Omental fat pad (tissue), 4 donors: ENCODE measurements at places on chromosomes 13 and 19. TPM values are rescaled to one million over a fixed set of nuclear protein-coding genes. Genes with fewer than 3 reads are reported as not detected.

CDX2 gene
- not detected for total RNA-seq

CCDC169 gene
- total RNA-seq = 0.36 TPM

SOX21 gene
- not detected for total RNA-seq

GRCh38 chr13:28750187-28751045 is 31.6 kb upstream of the SLC46A3 start:
- DNase-seq = no peak

GRCh38 chr13:26299168-26299750 is 45.3 kb downstream of the CDK8 start:
- no peak for DNase-seq

GRCh38 chr13:95643571-95643935 is 953 bp downstream of the DZIP1 start:
- DNase-seq = no peak

FPR3 gene
- 50.0 TPM for total RNA-seq

DNA sequence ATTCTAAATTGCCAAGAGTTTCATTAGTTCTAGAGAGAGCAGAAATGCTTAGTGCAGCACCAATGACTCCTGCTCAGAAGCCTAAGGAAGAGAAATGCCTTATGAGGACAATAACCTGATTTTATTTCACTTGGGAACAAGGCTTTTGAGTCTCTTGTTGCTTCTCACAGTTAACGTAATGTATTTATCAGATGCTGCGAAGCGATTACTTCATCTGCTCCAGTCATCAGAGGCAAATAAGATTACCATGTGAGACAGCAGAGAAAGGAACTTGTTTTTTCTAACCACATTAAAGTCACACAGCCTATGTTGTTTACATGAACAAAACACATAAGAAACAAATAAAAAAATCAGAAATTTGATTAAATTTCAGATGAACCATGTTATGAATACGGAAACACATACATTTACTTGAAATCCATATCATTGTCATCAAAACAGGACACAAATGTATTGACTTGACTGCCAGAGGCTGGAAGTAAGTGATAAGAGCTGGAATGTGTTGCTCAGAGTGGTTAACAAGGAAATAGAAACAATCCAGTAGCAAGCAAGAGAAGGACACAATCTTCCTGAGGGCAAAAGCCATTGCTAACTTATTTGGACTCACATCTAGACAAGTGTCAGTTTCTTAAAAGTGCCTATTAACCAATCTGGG is 147.3 kb downstream of the LHFPL6 start:
- no peak for DNase-seq

DNA sequence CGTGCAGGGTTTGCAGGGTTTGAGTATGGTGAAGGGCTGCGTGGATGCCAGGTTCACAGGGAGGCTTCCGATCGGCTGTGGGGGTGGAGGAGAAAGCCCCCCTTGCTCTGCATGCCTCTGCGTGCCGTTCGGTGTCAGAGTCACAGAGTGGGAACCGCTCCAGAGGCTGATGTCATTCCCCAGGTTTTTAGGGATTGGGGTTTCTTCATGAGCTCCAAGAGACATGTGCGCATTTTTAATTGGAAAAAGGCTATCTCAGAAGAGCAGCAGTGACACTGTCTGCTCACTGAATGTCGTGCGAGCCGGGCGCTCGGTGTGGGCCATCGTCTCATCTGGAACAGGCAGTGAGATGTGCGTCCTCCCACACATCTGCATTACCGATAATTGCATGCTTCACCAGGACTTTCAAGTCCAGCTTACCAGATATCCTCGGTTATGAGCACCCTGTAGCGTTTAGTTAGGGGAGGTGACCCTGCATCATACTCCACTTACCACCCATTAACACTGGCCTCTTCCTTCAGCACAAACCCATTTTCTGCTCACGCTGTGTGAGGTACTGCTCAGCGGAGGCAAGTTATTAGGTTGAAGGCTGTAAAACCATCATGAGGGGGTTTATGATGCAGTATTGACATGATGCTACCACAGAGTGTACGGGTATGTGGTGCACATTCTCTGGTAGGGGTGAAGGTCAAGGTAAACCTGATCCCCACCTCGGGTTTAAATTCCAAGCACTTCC is 1.7 kb downstream of the MCF2L start:
- DNase-seq = no peak

- no peak for DNase-seq
These were observed 143.6 kb upstream of the RNF113B start for GRCh38 chr13:98320561-98321105.

VAV1 gene
- 15.0 TPM for total RNA-seq

DLEU7 gene
- total RNA-seq = not detected

NCAN gene
- not detected for total RNA-seq

- no peak for DNase-seq
These were observed 1.5 kb downstream of the KCNN4 start for GRCh38 chr19:43779147-43779819.

DEDD2 gene
- 37.2 TPM for total RNA-seq

DNA sequence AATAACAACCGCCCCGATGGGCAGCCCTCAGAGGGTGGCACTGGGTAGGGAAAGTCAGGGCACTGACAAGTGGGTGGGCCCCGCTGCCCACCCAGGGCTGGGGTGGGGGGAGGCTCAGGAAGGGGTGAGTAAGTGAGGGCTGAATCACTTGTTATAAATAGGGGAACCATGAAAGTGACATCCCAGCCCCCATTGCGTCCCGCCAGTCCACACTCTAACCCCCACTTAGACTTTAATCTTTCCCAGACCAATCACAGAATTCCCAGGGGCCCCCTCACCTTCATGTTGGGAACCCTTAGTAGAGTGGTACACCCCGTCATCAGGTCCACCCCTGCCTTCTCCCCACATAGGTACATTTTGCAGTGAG is 37.0 kb upstream of the NANOS3 start:
- DNase-seq = no peak

GRCh38 chr19:17555480-17555928 is at the start of gene COLGALT1:
COLGALT1 (plus strand) TSS chr19:17555649; CDS start chr19:17555714, 65 bp downstream.
- DNase-seq = peak; percentile 100

- no peak for DNase-seq
These were observed 23.1 kb downstream of the KLF2 start for GRCh38 chr19:16347706-16348105.

DNA sequence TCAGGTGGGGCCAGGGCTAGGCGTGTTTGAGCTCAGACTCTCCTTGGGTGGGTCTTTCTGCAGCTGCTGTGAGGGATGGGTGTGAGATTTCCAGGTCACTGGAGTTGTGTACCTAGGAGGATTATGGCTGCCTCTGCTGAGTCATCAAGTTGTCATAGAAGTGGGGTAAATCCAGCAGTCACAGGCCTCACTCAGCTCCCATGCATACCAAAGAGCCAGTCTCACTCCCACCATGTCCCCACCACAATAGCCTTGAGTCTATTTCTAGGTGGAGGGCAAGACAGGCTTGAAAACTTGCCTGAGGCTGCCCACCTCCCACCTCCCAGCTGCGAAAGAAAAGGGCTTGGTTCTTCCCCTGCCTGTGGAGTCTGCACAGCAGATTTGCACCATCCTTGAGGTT is 194.0 kb upstream of the PCDH17 start:
- DNase-seq = no peak

GRCh38 chr13:21385710-21386109 is 73.4 kb downstream of the ZDHHC20 start:
- DNase-seq = no peak

GGN gene
- not detected for total RNA-seq

ZNF541 gene
- 1.2 TPM for total RNA-seq

DNA sequence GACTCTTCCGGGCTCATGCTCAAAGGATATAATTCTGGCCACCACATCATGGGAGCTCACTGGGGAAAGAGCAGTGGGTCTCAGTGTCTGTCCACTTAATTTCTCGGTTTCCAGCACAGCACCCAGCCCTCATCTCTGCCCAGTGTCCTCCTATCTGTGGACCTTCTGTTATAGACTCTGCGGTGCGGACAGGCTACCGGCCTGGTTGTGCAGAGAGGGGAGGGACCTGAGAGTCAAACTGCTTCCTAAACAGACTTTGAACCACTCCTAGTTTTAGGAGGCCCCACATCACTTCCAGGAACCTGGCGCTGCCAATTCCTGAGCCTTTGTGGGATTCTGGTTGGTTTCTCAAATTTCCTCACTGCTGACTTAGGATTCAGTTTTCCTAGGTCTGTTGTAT is 59.8 kb upstream of the MED4 start:
- DNase-seq = no peak

GRCh38 chr19:47615230-47615629 is 6.3 kb downstream of the BICRA start:
- DNase-seq = no peak

- no peak for DNase-seq
These were observed 26.3 kb upstream of the ZNF492 start for GRCh38 chr19:22607653-22608430.

TSSK6 gene
- total RNA-seq = 1.3 TPM

DNA sequence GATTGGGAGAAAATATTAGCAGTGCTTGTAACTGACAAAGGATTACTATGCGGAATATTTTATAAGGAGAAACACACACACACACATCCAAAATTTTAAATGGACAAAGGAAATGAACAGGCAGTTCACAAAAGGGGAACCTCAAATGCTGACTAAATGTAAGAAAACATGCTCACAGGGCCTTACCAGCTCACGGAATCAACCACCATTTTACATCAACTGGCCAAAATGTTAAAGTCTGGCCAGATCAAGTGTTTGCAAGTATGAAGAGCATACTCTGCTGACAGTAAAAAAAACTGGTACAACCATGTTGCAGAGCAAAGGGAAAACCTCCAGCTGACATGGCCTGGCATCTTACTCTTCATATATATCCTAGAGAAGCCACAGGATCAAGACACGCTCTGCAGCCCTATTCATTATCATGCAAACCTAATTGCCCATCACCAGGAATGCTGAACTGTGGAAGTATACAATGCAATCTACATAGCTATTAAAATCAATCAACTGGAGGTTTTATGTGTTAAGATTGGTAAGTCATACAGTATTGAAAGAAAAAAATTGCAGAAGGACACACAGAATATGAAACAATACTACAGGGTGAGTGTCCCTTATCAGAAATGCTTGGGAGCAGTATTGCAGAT is 124.4 kb downstream of the RNF17 start:
- DNase-seq = no peak

DNA sequence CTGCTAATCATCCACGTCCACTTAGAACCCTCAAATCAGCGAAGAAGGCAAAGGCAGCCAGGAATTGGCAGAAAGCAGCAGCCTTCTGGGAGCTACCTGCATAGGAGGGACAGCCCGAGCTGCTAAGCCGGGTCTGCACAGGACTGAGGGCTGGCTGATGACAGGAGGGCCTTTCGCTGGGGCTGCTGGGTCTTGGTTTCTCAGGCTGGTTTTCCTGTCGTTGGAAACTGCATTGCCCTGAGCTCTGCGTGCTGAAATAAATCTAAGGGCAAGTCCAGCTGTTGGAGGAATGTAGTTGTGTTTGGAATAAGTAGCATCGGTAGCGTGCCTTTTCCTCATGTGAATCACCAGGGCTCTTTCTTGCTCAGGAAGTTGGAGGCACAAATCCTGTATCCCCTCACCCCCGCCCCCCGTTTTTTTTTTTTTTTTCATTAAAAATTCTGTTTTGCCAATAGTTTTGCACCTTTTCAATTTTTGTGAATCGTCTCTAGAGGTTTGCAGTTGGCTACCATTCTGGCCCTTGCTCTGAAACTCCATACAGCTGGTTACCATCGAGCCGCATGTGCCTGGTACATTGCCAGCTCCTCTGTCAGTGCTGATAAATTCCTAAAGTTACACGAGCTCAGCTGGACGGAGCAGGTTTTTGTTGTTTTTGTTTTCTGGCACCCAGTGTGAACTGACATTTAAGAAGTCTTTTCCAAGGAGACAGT is 193.9 kb upstream of the RNF113B start:
- no peak for DNase-seq

- no peak for DNase-seq
These were observed 8.6 kb downstream of the COX6B1 start for GRCh38 chr19:35656700-35657099.

DNA sequence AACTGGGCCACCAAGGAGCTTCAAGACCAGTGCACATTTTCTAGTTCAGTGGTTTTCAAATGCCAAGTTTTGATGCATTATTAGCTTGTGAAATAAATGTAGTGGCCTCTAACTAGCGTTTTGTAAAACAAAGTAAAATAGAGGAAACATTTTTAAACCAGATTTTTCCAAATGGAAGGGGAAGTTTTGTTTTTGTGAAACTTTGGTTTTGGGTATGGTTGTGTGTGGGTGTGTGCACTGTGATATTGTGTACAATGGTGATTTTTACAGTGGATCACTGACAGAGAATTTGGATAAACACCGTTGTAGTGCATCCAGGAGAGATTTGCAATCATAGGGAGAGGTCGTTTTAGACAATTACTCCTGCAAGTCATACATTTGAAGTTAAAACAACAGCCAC is 108.9 kb downstream of the SLC7A1 start:
- no peak for DNase-seq

MUC16 gene
- total RNA-seq = 126 TPM

FFAR2 gene
- total RNA-seq = 0.46 TPM

REEP6 gene
- total RNA-seq = 1.6 TPM

SHD gene
- 0.19 TPM for total RNA-seq

DNA sequence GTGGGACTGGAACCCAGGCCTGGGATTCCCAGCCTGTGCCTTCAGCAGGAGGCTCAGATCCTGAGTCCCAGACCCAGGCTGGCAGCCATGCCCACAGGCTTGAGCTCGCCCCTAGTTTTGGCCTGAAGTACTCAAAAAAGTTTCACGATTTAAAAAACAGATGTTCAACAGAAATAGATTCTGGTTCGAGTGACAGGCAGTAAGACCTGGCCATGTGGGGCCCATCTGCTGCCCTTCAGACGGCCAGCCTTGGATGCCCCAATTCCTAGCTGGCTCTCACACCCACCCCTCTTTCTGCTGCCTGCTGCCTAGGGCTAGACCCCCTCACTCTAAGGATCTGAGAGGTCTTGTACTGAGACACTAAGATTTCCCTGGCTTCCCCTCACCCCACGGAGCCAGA is 2.8 kb upstream of the DMPK start:
- no peak for DNase-seq

- no peak for DNase-seq
These were observed 24.2 kb downstream of the FXYD5 start for GRCh38 chr19:35178701-35179100.

DNA sequence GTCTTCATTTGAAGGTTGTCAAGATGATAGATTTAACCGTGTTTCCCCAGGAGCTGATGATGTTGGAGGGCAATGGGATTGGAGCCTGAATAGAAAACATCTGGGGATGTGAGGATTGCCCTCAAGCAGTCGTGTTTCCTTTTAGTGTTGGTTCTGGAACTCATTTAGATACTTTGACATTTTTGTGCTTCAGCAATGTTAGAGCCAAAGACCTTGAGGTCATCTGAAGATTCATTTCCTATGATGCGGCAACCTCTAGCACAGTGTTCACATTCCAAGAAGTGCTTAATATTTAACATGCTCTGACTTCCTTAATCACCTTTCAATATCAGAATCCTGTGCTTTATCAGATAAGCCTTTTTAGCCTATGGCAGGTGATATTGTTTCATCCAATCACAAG is 82.7 kb downstream of the SLC10A2 start:
- DNase-seq = no peak

LSR gene
- 30.9 TPM for total RNA-seq

IRF3 gene
- 36.5 TPM for total RNA-seq

GRCh38 chr13:109782066-109782822 is 4.1 kb downstream of the IRS2 start:
- no peak for DNase-seq
